NCI-H2081 treated with DMSO at 0.1 percent for 48 hours (cell line): ENCODE measurements at places on chromosomes 7 and 10.

DNA sequence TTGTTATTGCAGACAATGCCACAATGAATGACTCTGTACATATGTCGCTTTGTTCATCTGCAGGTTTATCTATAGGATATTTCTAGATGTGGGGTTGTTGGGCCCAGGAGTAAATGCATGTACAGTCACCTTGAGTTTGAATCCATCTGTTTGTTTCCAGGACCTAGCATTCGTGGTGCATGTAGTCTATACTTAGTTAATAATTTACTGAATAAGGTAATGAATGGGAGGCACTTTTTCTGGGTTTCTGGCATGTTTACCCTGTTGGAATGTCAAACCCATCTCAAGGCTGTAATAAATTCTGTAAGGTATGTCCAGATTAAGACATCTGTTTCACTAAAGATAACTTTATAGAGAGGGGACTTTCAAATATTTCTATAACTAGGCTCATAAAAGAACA, 23.5 kb downstream of the HECTD2 start:
- no peak for DNase-seq

GRCh38 chr7:127751062-127751461, 99.1 kb downstream of the SND1 start:
- DNase-seq = no peak

- no peak for DNase-seq
These were observed 342.9 kb downstream of the CALN1 start for GRCh38 chr7:72069263-72069662.

DNA sequence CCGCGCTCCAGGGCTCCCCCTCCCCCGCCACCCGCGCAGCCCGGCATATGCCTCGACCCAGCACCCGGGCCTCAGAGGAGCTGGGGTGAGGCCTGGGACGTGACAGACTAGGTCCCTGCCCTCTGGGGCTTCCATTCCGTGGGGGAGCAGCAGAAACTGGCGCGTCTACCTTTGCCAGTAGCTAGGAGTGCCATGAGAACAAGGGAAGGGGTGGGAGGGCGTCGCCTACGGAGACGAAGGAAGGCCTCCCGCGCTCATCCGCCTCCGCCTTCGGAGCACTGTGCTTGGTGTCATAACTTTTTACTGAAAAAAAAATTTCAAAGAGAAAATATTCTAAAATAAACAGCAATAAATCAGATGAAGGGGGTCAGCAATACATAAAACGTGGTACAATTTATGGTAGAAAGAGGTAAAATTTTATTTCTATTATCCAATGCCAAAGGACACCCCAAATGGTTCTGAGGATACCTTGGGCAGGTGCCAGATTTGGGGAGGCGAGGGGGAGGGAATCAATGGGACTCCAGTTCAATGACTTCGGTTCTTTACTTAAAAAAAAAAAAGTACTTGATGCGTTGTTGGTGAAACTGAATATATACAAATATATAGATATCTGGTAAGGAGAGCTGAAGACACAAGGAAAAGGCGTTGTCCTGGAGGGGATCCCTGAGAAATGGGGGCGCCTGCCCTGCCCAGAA, 35.1 kb upstream of the GRID1 start:
- no peak for DNase-seq

- no peak for DNase-seq
These were observed 136.6 kb upstream of the ZNF32 start for GRCh38 chr10:43785252-43785651.
